ENCODE measurements at places on chromosomes 6 and 20.

DNA sequence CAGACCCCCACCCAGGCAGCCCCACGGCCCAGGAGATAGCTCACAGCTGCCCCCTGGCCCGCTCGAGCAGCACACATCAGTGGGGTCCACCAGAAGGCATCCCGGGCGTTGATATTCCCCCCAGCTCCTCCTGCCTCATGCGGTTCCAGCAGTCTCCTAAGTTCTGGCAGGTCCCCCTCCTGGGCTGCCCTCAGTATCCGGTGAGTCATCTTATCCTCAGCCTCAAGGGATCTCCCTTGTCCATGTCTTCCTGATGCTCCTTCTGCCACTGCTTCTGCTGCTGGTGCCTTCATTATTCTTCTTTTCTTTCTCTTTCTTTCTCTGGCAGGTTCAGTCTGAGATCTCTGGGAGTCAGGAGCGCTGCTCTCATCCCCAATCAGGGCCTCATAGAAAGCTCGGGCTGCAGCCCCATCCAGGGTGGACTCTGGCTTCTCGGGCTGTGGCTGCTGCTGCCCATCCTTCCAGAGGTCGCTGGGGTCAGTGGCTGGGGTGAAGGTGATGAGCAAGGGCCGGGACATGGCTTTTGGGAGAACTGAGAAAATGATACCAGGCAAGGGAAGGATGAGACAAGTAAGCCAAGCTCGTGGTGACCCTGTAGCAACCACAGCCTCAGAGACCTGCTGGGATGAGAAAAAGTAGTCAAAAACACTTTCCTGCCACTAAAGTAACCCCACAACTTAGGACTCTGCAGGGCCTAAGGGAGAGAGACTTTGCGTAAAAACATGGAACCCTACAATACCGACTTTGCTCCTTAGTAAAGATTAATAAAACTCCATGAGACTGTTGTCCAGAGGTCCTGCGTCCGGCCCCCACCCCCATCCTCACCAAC, 622 bp downstream of the GPANK1 start:
- no peak for DNase-seq

GRCh38 chr20:8971669-8972316, 97.1 kb upstream of the PLCB4 start:
- DNase-seq: no peak

DNA sequence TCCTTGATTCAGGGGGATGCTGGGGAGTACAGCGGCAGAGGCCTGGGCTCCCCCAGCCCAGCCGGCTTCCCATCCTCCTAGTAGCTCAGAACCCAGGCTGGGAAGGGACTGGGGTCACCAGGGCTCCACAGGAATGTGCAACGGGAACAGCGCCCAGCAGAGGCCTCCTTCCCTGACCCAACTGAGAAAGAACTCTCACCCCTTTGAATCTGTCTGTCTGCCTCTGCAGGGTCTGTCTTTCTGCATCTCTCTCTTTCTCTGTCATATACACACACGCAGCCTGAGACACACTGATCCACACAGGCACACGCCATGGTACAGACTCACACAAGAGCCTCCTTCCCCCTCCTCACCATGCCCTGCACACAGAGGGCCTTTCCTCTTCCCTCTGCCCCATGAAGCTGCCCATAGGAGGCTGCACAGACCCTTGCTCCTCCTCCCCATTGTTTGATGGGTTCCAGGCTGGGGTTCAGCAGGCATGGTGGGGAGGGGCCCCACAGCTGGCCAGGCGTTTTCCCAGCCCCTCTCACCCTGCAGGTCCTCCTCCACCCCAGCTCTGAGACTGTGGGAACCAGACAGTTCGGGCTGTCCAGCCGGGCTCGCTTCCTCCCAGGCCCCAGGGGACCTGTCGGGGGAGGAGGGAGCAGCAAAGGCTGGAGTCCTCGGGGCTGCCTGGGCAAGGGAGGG, 2.8 kb downstream of the FOXS1 start:
- no peak for DNase-seq

- no peak for DNase-seq
Observed at GRCh38 chr6:90251295-90251992, 45.2 kb downstream of the BACH2 start.
